Cardiac muscle cell (in vitro differentiated cells and primary cell): ENCODE measurements at places on chromosomes 3 and 15. TPM values are rescaled to one million over a fixed set of nuclear protein-coding genes. Genes with fewer than 3 reads are reported as not detected.

- no peak for DNase-seq
Observed at GRCh38 chr3:149415484-149415883, 38.0 kb upstream of the TM4SF1 start.

- no peak for DNase-seq
Observed at GRCh38 chr3:36920884-36921567, 23.8 kb downstream of the TRANK1 start.

TF gene
- polyA plus RNA-seq, result 1.4 and 3.0 TPM in 2 replicates

- DNase-seq, result no peak
Observed at GRCh38 chr3:14200841-14201240, 22.2 kb downstream of the LSM3 start.

DNA sequence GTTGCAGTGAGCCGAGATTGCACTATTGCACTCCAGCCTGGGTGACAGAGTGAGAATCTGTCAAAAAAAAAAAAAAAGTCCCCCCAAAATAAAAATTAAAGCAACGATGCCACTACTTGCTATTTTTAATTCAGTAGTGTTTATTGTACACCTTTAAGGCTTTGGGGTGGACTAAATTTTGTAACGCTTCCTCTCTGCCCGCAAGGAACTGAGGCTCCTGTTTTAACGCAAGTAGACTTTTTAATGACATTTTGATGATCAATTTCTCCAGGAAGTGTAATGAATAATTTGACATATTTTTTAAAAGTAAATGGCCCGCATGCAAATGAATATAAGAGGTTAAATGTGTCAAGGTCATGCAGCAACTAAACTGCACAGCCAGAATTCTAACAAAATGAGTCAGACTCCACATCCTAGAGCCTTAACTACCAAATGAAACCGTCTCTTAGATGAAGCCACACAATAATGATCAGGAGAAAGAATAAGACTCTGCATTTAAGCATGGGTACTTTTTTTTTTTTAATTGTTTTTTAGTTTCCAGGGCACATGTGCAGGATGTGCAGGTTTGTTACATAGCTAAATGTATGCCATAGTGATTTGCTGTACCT lies 96.8 kb upstream of the LMOD3 start:
- DNase-seq, result no peak

GOLGA6A gene
- polyA plus RNA-seq, result 0.24 TPM in 1 of 2 replicates, not detected in the other

DNA sequence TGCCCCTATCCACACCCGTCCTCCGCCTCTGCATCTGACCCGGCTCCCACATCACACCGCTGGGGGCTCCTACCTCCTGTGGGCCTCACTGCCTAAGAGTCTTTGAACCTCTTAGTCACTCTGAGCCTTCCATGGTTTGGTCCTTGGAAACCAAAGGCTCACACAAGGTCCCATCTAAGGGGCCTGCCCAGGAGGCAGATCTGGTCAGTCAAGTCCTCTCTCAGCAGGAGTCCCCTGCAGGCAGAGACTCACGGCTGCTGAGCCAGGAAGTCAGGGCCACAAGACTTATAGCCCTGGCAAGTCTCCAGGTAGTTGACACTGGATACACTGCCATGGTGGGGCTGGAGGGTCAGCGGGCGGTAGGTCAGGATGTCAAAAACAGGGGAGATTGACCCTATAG lies 31.2 kb upstream of the ALDH1L1 start:
- DNase-seq, result no peak

GRCh38 chr15:80587816-80588456 lies 107.2 kb upstream of the ABHD17C start:
- peak; percentile 85 for DNase-seq

MUSTN1 gene
- polyA plus RNA-seq, result not detected in 2 replicates

ITIH1 gene
- 0.20 TPM in 1 of 2 replicates, not detected in the other for polyA plus RNA-seq

GRCh38 chr3:23202203-23202920 lies 765 bp upstream of the UBE2E2 start:
- DNase-seq, result peak; percentile 41

FGF12 gene
- 1.5 and 1.7 TPM in 2 replicates for polyA plus RNA-seq

ZNF662 gene
- polyA plus RNA-seq, result 0.04 TPM in 1 of 2 replicates, not detected in the other

DNA sequence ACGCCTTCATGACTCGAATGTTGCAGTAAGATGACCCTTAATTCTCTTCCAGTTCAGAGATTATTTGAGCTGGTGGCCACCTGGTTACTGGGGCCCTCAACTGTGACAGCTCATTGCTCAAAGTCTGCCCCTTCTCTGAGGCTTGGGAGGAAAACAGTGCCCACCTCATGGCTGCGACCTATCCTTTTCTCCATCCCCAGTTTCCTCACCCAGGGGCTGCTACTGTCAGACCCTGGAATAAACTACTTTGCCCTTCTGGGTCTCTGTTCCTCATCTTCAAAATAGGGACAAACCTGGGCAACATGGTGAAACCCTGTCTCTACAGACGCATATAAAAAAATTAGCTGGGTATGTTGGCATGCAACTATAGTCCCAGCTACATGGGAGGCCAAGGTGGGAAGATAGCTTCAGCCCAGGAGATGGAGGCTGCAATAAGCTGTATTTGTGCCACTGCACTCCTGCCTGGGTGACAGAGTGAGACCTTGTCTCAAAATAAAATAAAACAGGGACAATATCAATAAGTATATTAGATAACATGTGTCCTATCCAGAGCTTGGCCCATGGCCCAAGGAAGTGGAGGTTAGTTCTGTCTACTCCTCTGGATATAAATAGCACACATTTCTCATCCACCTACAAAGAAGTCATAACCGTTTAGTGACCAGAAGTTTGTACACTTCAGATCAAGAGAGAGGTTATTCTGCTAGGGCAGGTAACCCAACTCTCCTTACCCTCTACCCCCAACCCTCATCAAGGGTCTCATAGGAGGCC lies 2.2 kb upstream of the RASL12 start:
- no peak for DNase-seq

DNA sequence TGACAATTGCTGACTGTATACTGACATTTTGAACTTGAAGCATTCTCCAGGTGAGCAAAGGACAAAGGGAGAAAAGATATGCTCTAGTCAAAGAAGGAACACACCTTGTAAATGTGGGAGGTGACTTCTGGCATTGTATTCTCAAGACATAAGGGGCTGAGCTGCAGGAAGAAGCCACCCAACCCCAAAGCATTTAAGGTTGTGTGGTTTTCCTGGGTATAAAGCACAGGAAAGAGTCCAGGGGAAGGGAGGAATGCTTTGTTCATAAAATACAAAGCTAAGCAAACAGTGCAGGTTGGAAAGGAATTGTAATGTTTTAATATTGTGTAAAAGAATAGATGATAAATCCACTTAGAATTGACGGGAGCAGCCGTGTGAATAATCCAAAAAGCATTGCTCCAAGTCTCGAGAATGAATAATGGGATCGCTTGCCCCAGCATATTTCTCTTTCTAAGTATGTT lies 102.4 kb upstream of the LRIG1 start:
- no peak for DNase-seq

GRCh38 chr3:129345971-129346370 lies 67.3 kb downstream of the HMCES start:
- no peak for DNase-seq

ITPKA gene
- polyA plus RNA-seq, result 1.4 and 6.4 TPM in 2 replicates

GRCh38 chr3:88963003-88963402 lies 144.4 kb upstream of the EPHA3 start:
- no peak for DNase-seq

SLC41A3 gene
- 33.4 and 33.9 TPM in 2 replicates for polyA plus RNA-seq

DNA sequence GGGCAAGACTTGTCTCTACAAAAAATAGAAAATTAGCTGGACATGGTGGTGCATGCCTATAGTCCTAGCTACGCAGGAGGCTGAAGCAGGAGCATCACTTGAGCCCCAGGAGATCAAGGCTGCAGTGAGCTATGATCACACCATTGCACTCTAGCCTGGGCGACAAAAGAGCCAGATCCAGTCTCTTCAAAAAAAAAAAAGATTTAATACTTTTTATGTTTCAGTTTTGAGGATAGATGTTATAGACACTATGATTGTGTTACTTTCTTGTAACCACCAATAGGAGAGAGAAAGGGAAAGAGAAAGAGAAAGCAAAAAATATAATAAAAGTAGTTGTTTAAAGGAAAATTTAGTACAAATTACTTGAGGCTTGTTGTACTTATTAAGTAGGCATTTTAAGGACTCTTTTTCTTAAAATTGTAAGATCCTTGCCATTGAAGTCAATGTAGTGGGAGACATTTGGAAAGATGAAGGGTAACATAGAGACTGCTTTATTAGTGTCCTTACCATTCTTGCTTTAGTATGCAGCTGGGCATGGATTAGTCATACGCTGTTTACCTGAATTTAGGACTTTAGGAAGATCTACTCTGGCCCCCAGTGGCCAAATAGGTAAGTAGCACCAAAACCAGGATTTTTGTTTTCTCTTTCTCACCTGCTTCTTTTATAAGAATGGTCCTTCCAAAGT lies 35.1 kb upstream of the ZDHHC23 start:
- peak; percentile 76 for DNase-seq

GRCh38 chr3:196440696-196441095 lies 8.5 kb upstream of the UBXN7 start:
- DNase-seq, result no peak

LMLN gene
- polyA plus RNA-seq, result 4.9 and 7.5 TPM in 2 replicates

DNA sequence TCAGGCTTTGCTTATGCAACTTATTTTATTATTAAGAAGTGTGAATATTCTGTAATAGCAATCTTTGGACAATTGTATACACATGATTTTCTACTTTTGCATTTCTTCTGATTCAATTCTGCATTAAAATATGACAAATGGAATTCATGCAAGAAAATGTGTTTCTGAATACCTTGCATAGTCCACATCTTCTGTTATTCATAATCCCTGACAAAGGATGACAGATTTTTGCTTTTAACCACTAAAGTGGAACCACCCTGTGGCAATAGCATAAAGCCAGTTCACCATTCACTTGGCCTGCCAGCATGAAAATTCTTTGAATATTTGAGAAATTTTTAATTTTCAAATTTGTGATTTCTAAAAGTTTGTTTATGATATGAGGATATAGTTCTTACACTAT lies 397.0 kb downstream of the ROBO2 start:
- DNase-seq, result no peak

DNA sequence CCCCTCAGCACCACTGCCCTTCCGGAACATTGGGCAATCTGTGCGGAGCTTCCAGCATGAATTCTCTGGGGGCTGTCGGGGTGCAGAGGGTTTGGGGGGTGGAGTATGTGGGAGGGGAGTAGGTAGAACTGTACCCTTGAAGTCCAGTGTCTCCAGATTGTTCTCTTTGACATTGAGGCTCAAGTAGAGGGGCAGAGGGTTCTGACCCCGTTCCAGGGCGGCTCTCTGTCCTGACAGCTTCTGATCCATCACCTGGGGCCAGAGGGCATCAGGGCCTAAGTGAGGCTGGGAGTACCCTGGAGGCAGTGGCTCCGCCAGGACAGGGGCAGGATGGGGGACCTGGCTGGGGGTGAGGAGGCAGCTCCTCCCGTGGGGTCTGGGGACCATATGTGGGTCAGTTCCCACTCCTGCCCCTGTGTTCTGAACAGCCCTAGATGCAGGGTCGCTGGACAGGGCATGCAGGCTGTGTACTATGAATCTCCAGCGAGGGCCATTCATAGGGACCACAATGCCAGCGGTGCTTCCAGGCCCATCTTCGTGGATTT lies 22.1 kb downstream of the PLA2G4D start:
- no peak for DNase-seq

- DNase-seq, result no peak
Observed at GRCh38 chr3:13951184-13951583, 71.3 kb upstream of the WNT7A start.

DNA sequence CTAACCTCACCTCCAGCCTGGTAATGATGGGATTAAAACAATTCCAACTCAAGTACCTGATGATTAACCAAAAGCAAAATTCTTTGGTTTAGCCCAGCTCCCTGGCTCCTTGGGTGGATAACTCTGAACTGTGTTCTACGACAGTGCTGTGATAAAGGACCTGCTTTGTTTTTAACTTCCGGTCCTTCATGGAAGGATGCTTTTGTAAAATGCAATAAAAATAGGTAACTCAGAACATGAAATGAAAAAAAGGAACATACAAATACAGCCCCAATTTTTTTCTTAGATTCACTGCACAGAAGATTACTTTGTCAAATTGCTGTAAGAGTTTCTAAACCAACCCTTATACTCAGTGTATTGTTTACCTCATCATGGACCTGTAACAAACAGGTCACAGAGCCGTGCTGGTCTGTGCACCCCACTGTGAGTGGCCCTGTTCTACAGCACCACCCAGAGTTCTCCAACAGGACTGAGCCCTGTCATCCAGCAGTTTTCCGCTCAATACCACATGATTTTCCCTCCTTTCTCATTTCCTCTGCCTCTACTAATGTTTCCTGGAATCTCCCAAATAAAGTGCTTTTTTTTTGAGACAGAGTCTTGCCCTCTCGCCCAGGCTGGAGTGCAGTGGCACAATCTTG lies 4.9 kb upstream of the PCYT1A start:
- no peak for DNase-seq

PPM1L gene
- polyA plus RNA-seq, result 1.2 and 4.6 TPM in 2 replicates

DNA sequence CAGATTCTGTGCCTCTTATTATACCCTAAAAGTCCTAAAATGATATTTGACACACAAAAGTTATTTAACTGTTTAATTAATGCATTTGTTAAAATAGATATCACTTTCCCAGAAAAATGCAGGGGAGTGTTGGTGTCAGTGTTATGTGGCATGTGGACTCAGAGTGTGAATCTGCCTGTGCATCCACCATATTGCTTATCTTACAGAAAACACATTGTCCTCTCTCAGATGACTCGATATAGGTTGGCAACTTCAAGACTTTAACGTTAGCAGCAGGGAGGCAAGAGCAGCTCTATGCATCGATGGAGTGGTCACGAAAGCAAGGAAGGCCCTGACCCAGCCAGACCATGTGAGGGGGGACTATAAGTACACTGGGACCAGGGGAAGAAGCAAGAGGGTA lies 165.4 kb upstream of the DCBLD2 start:
- DNase-seq, result no peak

- no peak for DNase-seq
Observed at GRCh38 chr3:52120556-52121463, 33.4 kb downstream of the POC1A start.

GUCA1C gene
- polyA plus RNA-seq, result not detected in 2 replicates

DNA sequence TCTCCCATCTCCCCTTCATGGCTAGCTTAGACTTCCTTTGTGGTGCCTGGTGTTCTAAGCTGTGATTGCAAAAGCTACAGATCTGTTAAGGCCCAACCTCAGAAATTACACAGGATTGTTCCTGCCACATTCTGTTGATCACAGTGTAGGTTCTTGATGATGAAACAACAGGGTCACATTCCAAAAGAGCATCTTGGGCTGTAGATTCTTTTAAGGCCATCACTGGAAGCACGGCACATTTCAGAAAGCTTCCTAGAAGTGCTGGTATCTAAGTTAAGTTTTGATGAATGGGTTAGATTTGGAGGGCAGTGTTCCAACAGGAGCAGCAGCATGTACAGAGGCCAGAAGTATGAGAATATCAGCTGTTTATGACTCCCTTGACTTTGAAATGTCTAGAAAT lies 107.5 kb upstream of the SKOR1 start:
- DNase-seq, result no peak

- no peak for DNase-seq
Observed at GRCh38 chr3:33091746-33092145, 5.2 kb downstream of the GLB1 start.

P2RY14 gene
- polyA plus RNA-seq, result 0.15 and 1.4 TPM in 2 replicates

DNA sequence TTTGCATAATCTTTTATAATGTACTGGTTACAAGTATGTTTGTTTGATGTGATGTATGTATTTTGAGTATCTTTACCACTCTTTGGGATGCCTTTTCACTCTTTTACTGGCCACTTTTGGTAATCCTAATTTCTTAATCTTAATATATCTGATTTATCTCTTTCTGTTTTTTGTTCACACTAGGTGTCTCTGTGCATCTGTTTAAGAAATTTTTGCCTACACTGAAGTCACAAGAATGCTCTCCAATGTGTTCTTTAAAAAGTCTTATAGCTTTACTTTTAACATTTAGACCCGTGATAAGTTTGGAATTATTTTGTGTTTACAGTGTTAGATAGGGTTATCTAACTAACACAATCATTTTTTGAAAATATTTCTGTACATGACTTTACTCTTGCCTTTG lies 659.1 kb downstream of the SI start:
- DNase-seq, result no peak
